Liver (tissue), 10 donors: ENCODE measurements at places on chromosomes 6 and 20.

DNA sequence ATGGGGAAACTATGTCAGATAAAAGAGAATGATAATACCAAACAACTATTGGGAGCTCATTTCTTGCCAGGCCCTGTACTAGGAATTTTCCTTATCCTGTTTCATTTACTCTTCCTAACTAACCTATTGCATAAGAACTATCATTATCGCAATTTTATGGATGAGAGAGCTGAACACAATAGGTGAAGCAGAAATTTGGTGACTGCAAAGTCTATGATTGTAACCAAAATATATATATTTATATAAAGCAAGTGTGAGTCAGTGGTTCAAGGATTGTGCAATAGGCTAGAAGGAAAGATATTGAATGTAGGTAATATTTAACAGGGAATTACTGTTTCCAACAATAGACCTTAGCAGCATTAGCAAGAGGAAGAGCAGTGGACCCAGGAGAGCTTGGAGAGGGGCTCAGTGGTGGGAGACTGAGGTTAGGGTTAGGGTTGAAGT is 181.1 kb upstream of the TENT5A start:
- H3K4me3 ChIP-seq: no peak overlapping the region
- H3K27ac ChIP-seq: no peak overlapping the region
- no peaks in the 10 kb centered on the region for H3K27me3 ChIP-seq
- DNase-seq: no peak

DNA sequence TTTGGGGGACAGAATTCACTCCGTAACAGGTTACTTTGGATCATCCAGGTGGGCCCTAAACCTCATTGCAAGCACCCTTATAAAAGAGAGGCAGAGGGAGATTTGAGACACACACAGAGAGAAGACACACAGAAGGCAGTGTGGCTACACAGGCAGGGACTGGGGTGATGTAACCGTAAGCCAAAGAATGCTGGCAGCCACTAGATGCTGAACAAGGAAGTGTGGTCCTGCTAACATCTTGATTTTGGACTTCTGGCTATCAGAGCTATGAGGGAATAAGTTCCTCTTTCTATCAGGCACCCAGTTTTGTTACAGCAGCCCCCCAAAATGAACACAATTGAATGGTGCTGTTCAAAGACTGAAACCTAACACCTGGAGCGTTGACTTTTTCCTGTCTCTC is 191.3 kb upstream of the MYLIP start:
- no peak overlapping the region for H3K27ac ChIP-seq
- DNase-seq: no peak
- H3K36me3 ChIP-seq: no peaks in the 10 kb centered on the region
- H3K27me3 ChIP-seq: no peaks in the 10 kb centered on the region
- H3K4me1 ChIP-seq: no peaks in the 10 kb centered on the region
- H3K4me3 ChIP-seq: no peak overlapping the region

DNA sequence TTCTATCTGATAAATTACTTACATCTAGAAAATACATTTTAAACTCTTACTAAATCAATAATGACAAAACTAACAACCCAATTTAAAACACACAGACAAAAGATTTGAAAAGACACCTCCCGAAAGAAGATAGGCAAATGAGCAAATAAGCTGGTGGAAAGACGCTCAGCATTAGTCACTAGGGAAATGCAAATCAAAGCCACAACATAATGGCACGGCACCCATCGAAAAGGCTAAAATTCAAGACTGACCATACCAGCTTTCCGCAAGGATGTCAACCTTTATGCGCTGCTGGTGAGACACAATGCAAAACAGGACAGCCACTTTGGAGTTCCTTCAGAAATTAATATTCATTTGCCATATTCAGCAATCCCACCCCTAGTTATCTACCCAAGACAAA is 25.9 kb downstream of the TAF4 start:
- no peak for DNase-seq
- H3K36me3 ChIP-seq: no peaks in the 10 kb centered on the region
- no peaks in the 10 kb centered on the region for H3K27me3 ChIP-seq

DNA sequence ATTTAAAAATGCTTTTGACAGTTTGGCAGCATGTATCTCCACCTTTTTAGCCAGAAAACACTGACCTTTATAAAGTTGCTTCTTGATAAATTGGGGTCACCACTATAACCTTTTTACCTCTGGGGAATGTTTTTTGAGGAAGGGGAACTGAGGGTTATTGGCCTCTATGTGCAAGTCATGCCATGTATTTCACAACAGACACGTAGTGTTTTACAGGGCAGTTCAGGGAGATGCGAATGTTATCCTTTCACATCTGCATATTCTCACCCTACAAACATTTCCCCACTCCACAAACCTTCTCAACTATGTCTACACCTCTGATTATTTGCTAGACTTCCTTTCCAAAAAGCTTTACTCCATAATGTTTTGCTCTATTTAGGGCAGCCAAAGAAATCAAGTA is 17.0 kb upstream of the SLA2 start:
- no peak overlapping the region for H3K27ac ChIP-seq
- no peaks in the 10 kb centered on the region for H3K27me3 ChIP-seq
- no peaks in the 10 kb centered on the region for H3K36me3 ChIP-seq
- no peaks in the 10 kb centered on the region for H3K4me1 ChIP-seq

DNA sequence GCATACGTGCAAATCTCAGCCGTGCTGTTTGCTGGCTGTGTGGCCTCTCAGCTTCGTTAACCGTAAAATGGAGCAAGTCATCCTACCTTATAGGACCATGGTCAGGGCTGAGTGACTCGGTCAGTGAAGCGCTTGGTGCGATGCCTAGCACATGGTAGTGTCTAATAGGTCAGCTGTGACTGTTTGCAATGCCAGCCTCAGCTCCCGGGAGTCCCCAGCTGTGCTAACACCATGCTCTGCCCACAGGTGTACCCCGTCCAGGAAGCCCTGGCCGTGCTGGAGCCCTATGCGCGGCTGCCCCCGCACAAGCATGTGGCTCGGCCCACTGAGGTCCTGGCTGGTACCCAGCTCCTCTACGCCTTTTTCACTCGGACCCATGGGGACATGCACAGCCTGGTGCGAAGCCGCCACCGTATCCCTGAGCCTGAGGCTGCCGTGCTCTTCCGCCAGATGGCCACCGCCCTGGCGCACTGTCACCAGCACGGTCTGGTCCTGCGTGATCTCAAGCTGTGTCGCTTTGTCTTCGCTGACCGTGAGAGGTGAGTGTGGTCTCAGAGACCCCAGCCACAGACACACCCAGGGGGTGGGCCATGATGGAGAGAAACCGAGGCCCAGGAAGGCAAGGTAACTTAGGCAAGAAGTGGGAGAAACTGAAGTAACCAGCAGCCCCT is 10.6 kb downstream of the TRIB3 start:
- no peak for DNase-seq
- H3K4me1 ChIP-seq: peaks cover 43% of the 10 kb centered on the region
- no peaks in the 10 kb centered on the region for H3K27me3 ChIP-seq
- peaks cover 23% of the 10 kb centered on the region for H3K36me3 ChIP-seq

- no peak overlapping the region for H3K4me3 ChIP-seq
- H3K4me1 ChIP-seq: no peaks in the 10 kb centered on the region
- no peaks in the 10 kb centered on the region for H3K27me3 ChIP-seq
- H3K27ac ChIP-seq: no peak overlapping the region
Measured at GRCh38 chr6:107763946-107764345, 60.2 kb downstream of the SCML4 start.
